ENCODE measurements at places on chromosomes 4 and X. TPM values are rescaled to one million over a fixed set of nuclear protein-coding genes. Genes with fewer than 3 reads are reported as not detected.

- no peak for DNase-seq
Observed at GRCh38 chrX:19344661-19345060, 934 bp downstream of the PDHA1 start.

The SPINK2 gene
- total RNA-seq: not detected

The CSAG3 gene
- total RNA-seq: not detected

GRCh38 chrX:108163333-108164082, 71.9 kb downstream of the ATG4A start:
- no peak for DNase-seq

DNA sequence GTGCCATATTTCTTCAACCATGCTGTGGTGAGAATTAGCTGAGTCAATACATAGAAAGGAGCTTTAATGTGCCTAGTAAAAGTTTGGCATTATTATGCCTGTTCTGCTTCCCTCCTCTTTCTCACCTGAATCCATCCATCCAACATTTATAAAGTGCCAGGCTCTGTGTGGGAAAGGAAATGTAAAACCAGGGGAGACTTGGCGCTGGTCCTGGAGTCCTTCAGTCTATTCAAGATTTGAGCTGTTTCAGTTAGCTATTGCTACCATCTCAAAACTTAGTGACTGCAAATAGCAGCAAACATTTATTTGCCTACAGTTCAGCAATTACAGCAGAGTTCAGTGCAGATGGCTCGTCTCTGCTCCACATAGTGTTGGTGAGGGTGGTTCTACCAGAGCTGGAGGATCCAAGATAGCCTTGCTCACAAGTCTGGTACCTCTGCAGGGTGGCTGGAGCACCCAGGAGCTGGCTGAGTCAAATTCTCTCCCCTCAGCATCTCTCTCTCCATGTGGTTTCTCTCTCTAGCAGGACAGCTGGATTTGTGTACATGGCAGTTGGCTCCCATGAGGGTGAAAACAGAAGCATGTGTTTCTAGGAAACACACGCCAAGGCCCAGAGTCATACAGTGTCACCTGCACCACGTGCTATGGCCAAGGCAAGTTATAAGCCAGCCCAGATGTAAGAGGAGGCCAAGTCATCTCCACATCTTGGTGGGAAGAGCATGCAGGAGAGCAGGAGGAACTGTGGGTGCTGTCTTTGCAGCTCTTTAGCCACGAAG, 77.3 kb downstream of the FHDC1 start:
- no peak for DNase-seq

The NALF2 gene
- 5.8 TPM for total RNA-seq

The ANXA10 gene
- total RNA-seq: not detected

The CCNB3 gene
- total RNA-seq: 0.68 TPM

DNA sequence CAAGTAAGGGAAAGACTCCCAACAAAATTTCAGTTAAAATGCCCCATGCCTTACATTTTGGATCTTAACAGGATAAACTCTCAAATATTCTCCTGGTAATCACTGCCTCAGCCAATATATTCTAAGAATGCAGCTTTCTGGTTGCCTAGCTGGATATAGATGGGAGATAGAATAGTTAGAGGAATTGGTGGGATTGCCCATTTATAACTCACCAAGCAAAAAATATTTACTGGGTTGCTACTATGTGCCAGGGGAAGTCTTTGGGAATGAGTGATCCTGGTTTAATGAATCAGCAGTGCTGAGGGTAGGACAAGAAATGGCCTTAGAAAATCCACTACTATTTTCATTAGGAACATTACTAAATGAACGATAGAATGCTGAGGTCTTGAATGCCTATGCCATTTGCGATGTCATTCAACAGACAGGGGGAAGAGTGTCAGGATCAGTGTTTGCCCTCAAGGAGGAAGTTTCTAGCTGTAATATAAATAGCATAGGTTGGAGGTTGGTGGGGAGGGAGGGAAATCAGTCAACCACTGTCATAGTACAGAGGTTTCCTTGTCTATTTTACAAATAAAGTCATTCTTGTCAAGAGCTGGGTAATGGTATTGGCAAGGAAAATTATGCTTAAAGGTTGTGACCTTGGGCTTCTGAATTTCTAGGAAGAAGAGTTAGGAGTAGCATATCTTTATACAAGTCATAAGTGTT, 63.5 kb downstream of the ENOPH1 start:
- no peak for DNase-seq

DNA sequence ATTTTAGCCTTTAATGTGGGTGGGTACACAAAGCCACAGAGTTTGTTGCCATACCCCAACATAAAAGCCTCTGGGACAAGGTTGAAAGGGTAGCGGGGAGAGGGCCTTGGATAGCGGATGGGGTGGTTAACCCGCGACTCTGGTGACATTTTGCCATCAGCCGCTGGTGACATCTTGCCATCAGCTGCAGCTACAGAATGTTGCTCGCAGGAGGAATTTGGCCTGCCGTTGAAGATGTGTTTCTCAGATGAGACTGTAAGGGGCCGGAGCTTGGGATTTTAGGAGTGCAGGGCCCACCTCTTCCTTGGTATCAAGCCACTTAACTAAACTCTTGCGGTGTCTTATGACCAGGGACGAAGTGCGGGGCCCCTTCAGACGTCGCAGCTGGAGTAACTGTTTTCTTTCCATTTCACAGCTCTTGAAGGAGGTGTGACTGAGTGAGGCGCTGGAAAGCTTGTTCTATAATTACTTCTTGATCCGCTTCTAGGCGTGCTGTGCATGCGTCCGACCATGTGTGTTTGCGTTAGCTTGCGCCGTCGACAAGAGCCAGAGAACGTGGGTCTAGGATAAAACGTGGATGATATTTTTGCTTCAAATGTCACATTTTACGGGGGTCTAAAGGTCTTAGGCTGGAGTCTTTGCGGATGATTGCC, 820 bp upstream of the RASL11B start:
- DNase-seq: no peak

GRCh38 chr4:122689972-122690371, 42.5 kb upstream of the BBS12 start:
- no peak for DNase-seq

DNA sequence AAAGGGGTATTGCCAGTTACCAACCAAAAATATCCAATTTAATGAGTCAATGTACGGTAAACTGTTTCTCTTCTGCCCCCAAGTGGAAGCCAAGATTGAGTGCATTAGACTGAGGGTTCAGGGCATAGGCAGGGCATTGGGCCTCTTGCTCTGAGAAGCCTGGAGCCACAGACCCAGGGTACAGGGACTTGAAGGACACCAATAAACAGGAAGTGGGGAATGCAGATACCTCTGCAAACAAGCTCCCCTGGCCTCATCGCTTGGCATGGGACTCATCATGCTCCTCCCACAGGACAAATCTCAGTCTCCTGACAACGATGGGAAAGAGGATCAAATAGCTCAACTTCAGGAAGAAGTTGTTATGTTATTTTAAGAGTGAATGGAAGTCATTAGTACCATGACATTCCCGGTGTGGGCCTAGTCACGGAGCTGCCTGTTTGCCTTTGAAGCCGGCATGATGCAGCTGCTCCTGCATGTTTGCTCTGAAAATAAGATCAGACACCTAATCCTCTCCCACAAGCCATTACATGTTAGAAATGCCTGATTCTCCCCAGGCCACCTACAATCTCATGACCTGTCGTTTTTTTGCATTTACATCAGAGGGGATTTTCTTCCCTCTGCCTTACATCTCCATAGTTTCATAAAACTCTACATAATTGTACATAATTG, 224.2 kb downstream of the RCHY1 start:
- peak; percentile 65 for DNase-seq

GRCh38 chr4:186586205-186586604, 30.8 kb upstream of the MTNR1A start:
- DNase-seq: no peak

The DSPP gene
- not detected for total RNA-seq

DNA sequence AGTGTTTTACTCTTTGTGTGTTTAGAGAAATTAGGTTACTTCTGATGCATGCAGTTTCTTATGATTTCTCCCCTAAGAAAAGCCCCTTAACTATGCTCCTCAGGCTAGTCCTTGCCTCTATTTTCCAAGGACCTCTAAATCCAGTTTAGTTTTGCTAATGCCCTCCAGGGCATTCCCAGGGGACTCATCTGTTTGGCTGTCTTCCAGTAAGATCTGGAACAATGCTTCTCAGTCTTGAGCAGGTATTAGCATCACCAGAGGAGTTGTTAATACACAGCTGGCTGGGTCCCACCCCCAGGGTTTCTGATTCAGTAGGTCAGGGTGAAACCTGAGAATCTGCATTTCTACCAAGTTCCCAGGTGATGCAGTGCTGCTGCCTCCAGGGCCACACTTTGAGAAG, 56.9 kb downstream of the OTC start:
- peak; percentile 4 for DNase-seq

DNA sequence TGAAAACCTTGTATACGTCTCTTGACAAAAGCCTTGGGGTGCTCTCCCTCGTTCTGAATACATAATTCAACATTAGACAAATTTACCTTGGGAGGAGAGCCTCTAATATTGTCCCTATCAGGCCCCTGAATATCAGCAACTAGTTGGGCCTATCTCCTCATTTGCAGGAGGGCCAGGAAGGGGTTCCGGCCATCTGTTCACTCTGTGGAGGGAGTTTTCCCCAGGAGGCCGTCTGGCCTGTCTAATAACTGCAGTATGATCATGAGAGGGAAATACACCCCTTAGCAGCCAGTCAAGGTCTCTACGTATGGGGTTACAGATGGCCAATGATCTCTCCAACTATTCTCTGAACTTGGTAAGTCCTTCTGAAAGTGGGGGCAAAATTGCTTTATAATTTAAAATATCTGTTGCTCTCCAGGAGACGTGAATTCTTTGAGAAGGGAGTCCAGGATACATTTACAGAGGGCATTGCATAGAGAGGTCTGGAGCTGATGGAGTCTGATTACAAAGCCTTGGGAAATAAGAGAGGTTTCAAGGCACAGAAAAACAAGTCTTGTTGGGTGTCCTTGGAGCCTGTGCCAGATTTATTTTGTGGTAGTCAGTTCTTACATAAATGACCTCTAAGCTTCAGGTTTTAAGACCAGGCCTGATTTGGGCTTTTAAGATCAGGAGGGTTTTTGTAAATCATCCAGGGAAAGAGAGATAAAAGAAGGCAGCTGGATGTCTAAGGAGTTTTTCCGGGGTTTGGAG, 48.2 kb upstream of the UXT start:
- DNase-seq: no peak

The SLITRK4 gene
- total RNA-seq: 0.39 TPM

DNA sequence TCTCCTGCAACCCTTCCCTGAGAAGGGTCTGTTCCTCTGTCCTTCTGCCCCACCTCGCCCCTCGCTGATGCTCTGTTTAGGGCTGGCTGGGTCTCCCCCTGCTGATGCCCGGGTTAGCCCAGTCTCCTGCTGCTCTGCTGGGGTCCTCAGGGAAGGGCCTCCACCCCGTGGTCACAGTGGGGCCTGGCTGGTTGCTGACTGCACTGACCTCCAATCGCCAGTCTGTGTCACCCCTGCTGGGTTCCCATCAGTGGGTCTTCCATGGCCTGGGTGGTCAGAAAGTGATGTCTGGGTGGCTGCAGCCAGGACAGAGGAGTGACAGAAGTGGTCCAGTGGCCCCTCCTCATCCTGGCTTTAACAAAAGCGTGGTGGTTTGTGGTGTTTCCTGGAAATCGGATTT, 44.7 kb downstream of the EVC start:
- no peak for DNase-seq

DNA sequence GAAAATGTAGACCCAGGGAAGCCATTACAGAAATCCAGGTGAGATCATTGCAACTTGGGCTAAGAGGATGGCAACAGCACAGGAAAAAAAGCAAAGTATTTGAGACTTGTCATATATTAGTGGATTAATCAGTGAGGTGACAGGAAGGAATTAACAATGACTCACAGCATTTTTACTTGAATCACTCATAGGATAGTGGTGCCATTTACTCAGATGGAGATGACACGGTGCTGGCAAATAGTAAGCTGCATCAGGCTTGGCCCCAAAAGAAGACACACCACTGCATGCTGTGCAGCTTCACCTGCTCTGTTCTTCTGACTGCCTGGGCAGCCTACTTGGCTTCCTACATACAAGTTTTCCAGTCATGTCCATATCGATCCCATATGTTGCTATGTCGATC, 144.8 kb downstream of the FRYL start:
- DNase-seq: peak; percentile 4

GRCh38 chr4:113411496-113411938, 350.0 kb downstream of the CAMK2D start:
- peak; percentile 94 for DNase-seq

The KLB gene
- total RNA-seq: not detected

The GRIA3 gene
- not detected for total RNA-seq

GRCh38 chr4:17030543-17030942, 132.1 kb upstream of the LDB2 start:
- DNase-seq: peak; percentile 91

The PCDH7 gene
- 3.6 TPM for total RNA-seq

GRCh38 chrX:17453788-17454187, 78.8 kb downstream of the NHS start:
- DNase-seq: no peak

The FABP2 gene
- not detected for total RNA-seq

GRCh38 chr4:183434264-183434663, 10.2 kb upstream of the CDKN2AIP start:
- no peak for DNase-seq

The HS3ST1 gene
- total RNA-seq: 0.21 TPM

The GAGE12F gene
- total RNA-seq: not detected

DNA sequence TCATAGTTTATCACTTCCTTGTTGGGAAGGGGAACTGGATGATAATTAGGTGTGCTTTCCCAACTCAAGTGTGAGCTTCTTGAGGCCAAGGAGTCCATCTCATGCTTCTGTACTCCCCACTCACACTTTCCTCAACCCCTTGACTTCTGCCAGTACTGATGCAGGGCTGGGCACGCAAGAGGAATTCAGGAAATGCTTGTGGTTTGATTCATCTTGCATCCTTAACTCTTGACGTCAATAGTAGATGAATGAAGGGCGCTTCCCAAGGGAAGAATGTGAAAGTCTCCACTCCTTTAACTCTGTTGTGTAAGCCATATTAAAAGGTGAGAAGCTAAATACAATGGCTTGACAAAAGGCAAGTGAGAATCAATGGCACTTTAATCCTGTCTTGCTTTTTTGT, 101.8 kb downstream of the AGTR2 start:
- peak; percentile 95 for DNase-seq

Data from MCF 10A (cell line).